ENCODE measurements at places on chromosomes 12 and 14.
A peak's percentile ranks its signal among the peaks of the same experiment; 100 is the strongest.

DNA sequence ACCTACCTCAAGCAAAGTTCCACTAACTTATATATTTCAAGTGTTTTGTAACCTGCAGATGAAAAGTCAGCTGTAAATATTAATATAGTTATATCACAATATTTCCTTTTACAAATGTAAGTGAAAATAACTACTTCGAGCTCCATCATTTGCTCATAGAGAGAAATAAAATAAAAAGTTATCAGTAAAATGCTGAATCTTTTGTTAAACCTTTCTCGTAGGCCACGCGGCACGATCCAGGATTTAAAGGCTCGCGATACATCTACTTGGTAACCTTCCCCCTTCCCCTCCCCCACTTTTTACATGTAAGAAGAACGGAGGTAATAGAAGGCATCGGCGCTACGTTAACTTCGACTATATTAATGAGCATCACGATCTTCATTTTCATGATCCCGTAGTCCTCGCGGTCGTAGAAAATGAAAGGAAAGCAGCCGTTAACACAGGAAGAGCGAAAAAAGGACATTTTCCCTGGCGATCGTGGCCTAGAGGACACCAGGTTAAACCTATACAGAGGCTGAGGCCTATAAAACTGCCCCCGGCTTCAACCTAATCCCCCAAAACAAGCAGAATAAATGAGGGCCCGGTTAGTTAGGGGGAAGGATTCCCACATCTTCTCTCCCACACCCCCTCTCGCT, 508 bp downstream of the HNRNPC start:
- no peak for DNase-seq

- peak; percentile 91 for DNase-seq
Observed at GRCh38 chr14:101193845-101194372, 290.4 kb upstream of the RTL1 start.

DNA sequence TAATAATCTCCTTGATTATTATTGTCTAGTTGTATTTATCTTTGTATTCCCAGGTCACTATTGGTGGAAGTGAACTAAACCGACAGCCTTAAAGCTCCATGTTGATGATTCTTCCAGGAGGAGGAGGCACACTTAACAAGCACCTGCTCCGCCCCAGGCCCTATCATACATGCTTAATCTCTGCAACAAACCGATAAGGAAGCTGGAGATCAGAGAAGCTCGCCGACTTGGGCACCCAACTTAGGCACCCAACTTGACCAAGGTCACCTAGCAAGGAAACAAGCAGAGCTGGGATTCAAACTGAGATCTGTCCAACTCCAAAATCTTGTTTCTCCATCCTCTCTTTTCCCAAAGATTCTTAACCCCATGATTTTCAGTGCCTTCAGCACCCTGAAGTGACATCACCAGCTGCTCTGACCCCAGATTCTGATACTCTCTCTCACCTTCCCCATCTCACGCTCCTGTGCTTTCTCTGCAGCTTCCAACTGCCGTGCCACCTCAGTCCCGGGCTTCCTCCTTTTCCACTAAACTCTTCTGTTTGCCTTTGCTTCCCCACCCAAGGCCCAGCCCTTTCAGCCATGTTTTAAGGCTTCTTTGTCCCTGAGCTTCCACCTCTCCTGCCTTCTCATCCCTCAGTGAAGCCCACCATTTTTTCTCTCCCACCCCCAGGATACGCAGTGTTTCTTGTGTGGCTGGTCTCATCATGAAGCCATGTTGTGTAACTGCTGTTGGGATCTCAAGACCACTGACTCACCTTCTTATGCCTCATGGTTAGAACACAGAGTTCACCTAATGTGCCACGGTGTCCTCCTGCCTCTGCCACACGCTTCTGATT, 6.6 kb upstream of the KRT18 start:
- no peak for DNase-seq

DNA sequence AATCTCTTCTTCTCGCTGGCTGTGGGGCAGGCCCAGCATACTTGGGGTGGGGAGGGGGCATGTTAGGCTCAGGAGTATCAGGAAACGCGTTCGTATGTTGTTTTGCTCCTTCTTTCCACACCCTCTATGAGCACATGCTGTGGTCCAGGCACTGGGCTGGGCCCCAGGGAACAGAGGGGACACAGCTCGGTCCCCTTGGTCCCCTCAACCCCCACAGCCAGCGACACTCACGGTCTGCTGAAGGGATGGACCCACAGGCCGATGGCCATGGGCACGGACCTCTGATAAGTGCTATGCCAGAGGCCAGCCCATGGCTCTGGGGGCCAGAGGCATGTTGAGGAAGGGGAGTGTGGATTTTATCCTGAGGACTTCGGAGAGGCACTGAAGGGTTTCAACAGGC, 6.2 kb downstream of the IFI27 start:
- DNase-seq: no peak

DNA sequence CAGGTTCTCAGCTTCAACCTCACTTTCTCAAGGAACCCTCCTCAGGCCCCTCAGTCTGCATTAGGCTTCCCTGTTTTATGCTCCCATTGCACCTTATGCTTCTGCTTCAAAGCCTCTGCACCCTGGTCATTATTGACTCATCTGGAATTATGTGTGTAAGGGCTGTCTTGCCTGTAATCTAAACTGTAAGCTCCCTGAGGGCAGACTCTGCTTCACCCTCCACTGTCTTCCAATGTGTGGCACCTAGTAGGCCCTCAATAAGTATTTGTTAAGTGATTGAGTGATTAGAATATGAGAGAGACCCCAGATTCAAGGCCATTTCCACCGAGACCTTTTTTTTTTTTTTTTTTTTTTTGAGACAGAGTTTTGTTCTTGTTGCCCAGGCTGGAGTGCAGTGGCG, 79.1 kb downstream of the VCPKMT start:
- no peak for DNase-seq

- DNase-seq: no peak
Observed at GRCh38 chr14:64960762-64961276, 11.3 kb downstream of the RAB15 start.

- no peak for DNase-seq
Observed at GRCh38 chr14:45947830-45948229, 694.8 kb upstream of the MIS18BP1 start.

- DNase-seq: no peak
Observed at GRCh38 chr14:103133210-103134140, 10.2 kb downstream of the TNFAIP2 start.

GRCh38 chr12:80142640-80143039, 43.3 kb downstream of the OTOGL start:
- no peak for DNase-seq

GRCh38 chr12:99722690-99723486, 75.3 kb downstream of the GARIN6 start:
- DNase-seq: no peak

- DNase-seq: no peak
Observed at GRCh38 chr12:58703866-58704265, 216.4 kb downstream of the LRIG3 start.

GRCh38 chr14:91264151-91265150, 19.9 kb upstream of the GPR68 start:
- no peak for DNase-seq

GRCh38 chr12:96808587-96808986, 98.5 kb upstream of the NEDD1 start:
- no peak for DNase-seq

- DNase-seq: no peak
Observed at GRCh38 chr12:130460611-130461446, 123.1 kb downstream of the PIWIL1 start.

- DNase-seq: no peak
Observed at GRCh38 chr14:87152693-87153092, 840.3 kb downstream of the GALC start.

DNA sequence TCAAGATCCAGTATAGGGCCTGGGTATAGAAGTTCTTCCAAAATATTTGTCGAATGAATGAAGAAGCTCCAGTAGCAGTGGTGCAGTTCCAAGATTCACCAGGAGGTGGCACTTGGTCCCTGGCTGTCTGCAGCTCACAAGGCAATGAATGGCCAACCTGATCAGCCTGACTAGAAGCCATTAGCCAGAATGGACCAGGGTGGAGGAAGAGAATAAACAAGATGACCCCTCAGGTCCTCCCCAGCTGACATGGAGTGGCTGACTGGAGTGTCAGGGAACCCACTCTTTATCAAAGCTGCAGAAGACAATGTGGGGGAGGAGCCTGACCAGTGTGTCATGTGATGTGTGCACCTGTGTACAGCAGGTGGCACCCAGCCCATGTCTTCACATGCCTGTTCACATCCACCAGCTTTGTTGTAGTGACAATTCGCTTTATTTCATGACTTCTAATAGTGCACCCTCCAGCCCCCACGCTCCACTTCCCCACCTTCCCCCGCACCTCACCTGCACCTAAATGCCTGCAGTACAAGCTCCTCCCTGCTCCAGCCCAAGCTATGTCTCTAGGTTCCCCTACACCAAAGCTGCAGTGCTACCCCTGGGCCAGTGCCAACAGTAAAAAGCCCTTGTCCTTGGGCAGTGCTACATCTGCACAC, 3.0 kb downstream of the LTBP2 start:
- no peak for DNase-seq

DNA sequence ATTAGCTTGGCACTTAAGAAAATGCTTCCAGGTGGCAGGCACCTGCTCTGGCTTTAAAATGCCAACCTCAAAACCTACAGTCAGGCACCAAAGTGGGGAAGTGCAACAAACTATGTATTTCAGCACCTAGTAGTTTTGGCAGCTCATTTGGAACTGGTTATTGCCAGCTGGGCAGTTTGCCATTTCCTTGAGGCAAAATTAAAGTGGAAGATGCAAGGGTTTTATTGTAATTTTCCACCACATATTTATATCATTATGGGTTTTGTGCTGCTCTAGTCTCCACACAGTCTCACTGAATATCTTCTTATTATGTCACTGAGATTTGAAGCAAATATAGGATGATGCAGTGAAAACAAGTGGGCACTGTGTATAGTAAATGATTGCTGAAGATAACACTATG, 117.0 kb downstream of the PRKD1 start:
- no peak for DNase-seq

DNA sequence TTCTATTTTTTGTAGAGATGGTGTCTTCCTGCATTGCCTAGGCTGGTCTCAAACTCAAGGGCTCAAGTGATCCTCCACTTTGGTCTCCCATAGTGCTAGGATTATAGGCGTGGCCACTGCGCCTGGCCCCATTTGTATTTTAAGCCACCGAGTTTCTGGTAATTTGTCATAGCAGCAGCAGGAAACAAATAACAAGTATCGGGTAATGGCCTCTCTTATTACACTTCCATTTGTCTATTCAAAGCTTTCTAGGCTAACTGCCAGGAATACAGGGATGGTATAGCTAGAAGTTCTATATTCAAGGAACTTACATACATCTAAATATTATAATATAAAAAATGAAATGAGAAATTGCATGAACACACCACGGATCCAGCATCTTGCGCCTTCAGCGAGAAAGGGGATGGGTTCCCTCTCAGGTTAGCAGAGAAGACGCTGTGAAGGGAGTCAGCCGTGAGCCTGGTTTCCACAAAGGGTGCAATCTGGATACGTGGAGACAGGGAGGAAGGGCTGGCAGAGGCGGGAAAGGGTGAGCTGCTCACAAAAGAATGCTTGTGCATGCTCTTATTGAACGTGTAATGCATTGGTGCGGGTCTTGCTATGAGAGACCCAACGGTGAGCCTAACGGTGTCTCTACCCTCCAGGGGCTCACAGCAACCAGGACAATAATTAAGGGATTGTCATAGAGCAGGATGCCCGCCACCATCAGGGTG, 9.5 kb downstream of the BDKRB1 start:
- DNase-seq: no peak

DNA sequence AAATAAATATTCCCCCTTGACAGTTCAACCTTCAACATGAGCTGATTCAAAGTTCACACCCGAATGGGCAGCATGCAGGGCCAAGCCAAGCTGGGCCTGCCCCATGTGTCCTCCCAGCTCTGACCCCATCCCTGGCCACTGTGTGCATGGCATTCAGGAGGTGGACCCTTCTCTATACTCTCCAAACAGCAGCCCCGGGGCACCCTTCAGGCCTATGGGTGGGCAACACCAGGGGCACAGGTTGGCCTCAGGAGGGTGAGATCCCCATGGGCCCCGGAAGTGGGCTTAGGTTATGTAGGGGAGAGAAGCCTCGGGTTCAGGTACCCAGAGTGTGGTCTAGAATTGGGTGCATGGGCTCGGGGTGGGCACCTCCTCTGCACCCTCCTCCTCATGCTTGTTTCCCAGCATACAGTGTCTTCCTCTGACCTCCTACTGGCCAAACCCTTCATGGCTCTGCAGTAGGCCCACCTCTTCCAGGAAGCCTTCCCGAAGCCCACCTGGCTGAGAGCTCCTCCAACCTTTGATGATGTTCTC, 31.5 kb upstream of the BCL7A start:
- no peak for DNase-seq

DNA sequence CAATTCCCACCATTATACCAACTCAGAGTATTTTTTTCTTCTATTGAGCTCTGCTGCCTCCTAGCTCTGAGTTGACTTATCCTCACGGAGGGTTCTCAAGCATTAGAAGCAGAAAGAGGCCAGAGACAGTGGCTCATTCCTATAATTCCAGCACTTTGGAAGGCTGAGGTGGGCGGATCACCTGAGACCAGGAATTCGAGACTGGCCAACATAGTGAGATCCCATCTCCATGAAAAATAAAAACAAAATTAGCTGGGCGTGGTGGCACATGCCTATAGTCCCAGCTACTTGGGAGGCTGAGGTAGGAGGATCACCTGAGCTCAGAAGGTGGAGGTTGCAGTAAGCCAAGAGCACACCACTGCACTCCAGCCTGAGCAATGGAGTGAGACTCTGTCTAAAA, 21.0 kb downstream of the HPD start:
- no peak for DNase-seq

DNA sequence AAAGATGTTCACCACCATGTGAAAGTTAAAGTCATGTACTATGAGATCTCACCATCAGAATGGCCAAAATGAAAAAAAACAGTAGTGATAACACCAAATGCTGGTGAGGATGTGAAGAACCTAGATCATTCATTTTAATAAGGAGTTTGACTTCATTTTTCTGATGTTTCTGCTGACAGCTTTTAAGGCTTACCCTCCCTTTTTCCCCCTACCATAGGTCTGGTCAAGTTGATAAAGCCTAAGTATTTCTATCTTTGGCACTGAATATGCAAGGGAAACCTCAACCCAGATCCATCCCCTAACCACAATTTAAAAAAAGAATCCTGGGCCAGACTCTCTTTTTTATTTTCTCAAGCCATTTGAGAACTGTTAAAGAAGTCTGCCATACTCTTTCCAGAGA, 689.6 kb upstream of the FOXG1 start:
- DNase-seq: no peak

- no peak for DNase-seq
Observed at GRCh38 chr14:54763761-54764160, 138.9 kb downstream of the GCH1 start.

DNA sequence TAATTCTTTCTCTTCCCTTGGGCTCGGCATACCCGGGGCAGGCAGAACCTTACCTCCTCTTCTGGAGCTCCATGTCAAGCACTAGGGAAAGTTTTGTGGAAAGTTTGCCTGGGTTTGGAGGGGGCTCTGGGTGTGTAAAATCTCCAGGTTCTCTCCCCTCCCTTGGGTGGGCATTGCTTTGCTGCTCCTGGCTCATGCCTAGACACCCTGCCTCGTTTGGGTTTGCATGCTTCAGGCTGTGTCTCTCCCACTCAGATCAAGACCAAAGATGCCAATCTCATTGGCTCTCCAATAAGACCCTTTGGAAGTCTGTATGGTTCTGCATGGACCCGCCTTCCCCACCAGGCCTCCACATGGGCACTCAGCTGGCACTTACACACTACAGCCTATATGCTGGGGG, 6.2 kb upstream of the KRT2 start:
- peak; percentile 28 for DNase-seq

- DNase-seq: no peak
Observed at GRCh38 chr14:50773632-50774541, 57.1 kb downstream of the NIN start.

- no peak for DNase-seq
Observed at GRCh38 chr12:91937706-91938105, 207.9 kb downstream of the BTG1 start.

All from vagina (tissue), 2 donors.